ENCODE measurements at places on chromosomes 5 and 9. TPM values are rescaled to one million over a fixed set of nuclear protein-coding genes. Genes with fewer than 3 reads are reported as not detected.

HMGCR gene
- polyA plus RNA-seq: 10.6 TPM

WNT8A gene
- not detected for polyA plus RNA-seq

PRSS3 gene
- 519 TPM for polyA plus RNA-seq

UGT3A2 gene
- 0.07 TPM for polyA plus RNA-seq

PCDHB15 gene
- not detected for polyA plus RNA-seq

FBXL7 gene
- 3.6 TPM for polyA plus RNA-seq

PPP2R2B gene
- not detected for polyA plus RNA-seq

SPINK6 gene
- not detected for polyA plus RNA-seq

UBE2B gene
- 158 TPM for polyA plus RNA-seq
